ENCODE measurements at places on chromosomes 5 and 9. TPM values are rescaled to one million over a fixed set of nuclear protein-coding genes. Genes with fewer than 3 reads are reported as not detected.

The ASPN gene
- total RNA-seq = not detected

DNA sequence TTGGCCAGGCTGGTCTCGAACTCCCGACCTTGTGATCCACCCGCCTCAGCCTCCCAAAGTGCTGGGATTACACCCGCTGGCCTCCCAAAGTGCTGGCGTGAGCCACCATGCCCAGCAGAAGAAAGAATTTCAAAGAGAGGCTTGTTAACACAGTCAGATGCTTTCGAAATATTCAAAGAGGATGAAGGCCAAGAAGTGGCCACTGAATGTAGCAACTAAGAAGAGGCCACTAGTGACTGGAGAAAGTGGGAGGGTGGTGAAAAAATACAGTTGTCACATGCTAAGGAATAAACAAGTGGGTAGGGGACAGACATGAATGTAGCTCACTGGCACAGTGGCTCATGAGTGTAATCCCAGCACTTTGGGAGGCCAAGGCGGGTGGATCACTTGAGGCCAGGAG, 13.0 kb upstream of the TPM2 start:
- DNase-seq = no peak

The OTP gene
- not detected for total RNA-seq

- DNase-seq = no peak
These were observed 717.1 kb downstream of the SEMA5A start for GRCh38 chr5:8828596-8829322.

The CCNO gene
- 12.5 TPM for total RNA-seq

The FAM153A gene
- total RNA-seq = 4.3 TPM

DNA sequence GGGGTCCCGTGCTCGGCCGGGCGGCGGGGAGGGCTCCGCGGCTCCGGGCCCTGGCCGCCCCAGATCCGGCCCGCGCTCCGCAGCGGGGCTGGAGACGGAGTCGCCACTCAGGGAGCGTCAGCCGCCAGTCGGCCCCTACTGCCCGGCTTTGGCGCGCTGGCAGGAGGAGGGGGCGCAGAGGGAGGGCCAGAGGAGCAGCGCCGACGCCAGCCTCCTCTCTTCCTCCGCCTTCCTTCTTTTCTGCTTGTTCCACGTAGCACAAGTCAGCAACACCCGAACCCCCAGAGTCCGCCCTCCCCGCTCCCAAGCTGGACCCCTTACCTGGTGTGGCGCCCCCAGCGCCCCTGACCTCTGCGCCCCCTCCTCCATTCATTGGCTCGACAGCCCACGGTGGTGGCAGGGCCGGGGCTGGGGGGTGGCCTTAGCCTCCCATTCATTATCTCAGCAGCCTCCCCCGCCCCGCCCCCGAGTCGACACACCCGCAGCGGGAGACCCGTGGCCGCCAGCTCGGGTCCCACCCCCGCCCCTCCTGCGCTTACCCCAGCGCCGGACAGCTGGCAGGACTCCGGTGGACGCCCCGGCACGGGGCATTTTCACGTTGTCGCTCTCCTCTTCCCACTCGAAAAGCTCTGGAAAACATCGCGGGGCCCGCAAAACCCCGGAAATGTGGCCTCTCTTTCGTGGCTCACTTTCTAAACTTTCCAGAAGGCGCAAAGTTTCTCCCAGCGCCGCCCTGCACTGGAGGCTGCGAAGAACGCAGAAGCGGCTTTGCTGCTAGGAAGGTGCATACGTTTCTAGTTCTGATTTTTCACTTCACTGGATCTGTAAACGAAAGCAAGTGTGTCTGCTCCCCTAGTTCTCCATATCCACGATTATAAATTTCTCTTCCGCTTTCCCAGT, at the start of gene LPAR1:
TSS of gene LPAR1 (minus strand) at position 140 of the 900 bp plus-strand sequence. CDS start 66,353 bp downstream, outside the sequence.
- DNase-seq = peak; percentile 36

DNA sequence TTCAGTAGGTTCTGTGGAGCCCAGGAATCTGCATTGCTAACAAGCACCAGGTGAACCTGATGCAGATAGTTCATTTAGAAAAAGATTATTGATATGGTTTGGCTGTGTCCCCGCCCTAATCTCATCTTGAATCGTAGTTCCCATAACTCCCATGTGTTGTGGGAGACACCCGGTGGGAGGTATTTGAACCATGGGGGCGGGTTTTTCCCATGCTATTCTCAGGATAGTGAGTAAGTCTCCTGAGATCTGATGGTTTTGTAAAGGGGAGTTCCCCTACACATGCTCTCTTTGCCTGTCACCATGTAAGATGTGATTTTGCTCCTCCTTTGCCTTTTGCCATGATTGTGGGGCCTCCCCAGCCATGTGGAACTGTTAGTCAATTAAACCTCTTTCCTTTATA, 212.0 kb downstream of the RAB3C start:
- DNase-seq = no peak

DNA sequence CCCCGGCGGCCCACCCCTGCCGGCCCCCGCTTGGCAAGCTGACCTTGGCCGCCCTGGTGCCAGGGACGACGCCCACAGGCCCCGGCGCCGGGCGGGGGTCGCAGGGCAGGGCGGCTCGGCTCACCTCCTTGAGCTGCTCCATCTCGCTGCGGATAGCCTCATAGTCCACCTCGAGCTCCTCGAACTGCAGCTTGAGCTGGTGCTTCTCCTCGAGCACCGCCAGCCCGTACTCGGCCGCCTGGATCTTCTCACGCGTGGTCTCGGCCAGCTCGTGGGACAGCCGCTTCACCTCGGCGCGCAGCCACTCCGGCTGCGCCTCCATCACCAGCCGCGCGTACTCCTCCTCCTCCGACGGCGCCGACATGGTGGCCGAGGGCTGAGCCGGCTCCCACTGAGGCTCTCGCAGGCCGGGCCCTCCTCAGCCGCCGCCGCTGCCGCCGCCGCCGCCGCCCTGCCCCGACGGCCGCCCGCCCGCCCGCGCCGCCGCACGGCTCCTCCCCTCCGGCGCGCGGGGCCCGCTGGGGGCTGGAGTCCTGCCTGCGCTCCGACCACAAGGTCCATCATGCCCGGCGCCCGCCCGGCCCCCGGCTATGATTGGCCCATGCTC, at the start of gene BICD2:
TSS of gene BICD2 (minus strand) at position 453 of the 607 bp plus-strand sequence. CDS start at position 364, 89 bp downstream.
- DNase-seq = no peak

- no peak for DNase-seq
These were observed 8.9 kb upstream of the CLINT1 start for GRCh38 chr5:157867751-157868387.

DNA sequence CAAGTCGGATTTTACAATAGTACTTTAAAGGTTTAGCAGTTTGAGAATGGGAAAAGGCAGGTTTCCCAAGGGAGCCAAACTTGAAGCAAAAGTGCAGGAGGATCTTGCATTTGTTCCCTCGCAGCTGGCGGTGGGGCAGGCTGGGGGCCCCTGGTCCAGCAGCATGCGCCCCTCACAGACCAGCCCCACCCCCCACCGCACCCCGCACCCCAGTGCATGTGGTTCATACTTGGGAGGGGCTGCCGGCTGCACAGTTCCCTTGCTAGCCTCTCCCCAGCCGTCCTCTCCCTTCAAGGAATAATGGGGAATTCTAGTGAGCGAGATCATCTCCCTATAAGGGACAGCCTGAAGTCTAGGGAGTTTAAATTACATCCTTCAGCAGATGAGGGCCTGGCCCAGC, 273.1 kb upstream of the IRX2 start:
- DNase-seq = no peak

Data from Calu3 (cell line).